ENCODE measurements at places on chromosomes 5 and 9. TPM values are rescaled to one million over a fixed set of nuclear protein-coding genes. Genes with fewer than 3 reads are reported as not detected.
A peak's percentile ranks its signal among the peaks of the same experiment; 100 is the strongest.

GRCh38 chr9:82991671-82992070 is 71.3 kb downstream of the RASEF start:
- DNase-seq: no peak

DNA sequence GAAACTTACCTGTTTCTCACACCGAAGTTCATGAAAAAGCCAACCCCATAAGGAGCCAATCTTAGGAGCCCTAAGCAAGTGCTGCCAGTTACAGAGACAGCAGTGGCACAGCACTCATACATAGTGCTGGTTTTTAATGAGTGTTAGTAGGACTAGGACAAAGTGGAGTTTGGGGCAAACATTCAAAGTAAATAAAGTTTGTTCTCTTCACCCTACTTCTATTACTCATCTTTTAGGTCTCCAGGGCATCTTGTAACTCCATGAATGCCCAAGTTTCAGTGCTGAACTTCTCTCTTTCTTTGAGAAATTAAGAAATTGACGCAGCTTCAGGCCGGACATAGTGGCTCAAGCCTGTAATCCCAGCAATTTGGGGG is 584.7 kb downstream of the EBF1 start:
- DNase-seq: no peak

GRCh38 chr5:142544071-142544753 is 141.7 kb downstream of the FGF1 start:
- DNase-seq: no peak

- DNase-seq: no peak
Observed at GRCh38 chr5:108369167-108369566, 12.7 kb downstream of the FBXL17 start.

DNA sequence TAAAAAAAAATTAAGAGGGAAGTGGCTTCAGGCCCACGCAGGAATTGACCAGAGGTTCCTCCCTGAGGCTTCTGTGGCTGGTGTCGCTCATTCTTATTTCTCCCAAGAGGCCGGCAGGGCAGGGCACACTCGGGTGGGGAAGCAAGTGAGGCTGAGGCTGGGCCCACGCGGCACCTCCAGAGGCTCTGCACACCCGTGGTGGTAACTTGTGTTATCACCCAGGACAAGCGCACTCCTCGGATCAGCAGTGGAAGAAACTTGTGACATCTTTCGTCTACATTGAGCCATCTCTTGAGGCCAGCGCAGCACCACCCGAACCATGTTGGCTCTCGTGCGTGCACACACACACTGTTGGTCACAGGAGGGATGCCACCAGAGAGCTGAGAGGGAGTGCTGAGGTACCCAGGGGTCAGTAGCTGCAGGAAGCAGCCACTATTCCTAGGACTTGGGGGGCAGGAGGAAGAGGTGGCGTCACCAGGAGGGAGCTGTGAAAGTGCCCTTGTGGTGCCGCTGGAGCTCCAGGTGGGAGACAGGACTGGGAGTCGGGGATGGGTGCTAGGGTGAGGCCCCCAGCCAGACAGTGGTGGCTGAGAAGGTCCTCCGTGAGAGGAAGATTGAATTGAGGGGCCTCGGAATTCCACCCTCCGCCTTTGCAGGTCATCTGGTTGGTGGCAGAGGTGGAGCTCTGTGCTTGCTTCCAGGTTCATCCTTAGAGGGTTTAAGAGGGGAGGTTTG is 6.4 kb downstream of the NDUFS6 start:
- no peak for DNase-seq

DNA sequence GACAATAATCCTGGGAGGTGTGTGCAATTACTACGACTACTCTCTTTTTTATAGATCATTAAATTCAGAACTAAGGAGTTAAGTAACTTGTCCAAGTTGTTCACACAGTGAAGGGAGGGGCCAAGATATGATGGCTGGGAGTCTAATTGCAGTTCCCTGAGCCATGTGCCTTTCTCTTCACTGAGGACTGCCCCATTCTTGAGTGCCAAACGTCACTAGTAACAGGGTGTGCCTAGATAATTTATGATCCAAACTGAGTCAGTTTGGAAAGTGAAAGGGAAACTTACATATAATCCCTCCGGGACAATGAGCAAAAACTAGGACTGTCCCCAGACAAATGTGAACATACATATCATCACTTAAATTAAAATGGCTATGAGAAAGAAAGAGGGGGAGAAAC is 20.2 kb downstream of the IL7R start:
- no peak for DNase-seq

DNA sequence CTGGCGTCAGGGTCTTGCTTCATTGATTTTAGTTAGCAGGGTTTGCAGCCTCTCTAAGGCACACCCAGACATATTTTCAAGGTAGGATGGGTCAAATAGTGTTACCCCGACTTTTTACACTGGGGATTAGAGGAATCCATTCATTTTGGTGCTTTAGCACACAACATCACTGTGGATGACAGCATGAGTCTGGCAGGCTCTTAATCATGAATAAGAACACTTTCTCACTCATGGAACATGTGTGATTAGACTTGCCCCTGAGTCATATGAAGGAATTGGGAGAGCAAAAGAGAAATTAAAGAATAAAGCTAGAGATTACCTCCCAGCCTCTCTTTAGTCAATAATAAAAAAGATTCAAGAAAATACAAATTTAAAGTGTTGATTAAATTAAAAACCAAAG is 175.6 kb downstream of the SEMA5A start:
- DNase-seq: no peak

GRCh38 chr5:42930934-42931333 is 109.2 kb downstream of the ANXA2R start:
- DNase-seq: no peak

DNA sequence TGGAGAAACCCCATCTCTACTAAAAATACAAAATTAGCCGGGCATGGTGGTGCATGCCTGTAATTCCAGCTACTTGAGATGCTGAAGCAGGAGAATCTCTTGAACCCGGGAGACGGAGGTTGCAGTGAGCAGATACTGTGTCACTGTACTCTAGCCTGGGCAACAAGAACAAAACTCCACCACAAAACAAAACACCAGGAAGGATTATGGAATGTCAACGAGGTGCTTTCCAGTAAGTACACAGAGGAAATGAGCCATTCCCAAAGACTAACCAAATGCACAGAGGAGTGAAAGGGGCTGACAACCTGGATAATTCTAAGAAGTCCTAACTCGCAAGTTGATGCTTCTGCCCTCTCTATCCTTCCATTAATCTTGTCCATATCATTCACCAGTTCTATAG is 126.1 kb upstream of the RETREG1 start:
- DNase-seq: no peak

- no peak for DNase-seq
Observed at GRCh38 chr5:172572440-172572839, 68.6 kb upstream of the NEURL1B start.

DNA sequence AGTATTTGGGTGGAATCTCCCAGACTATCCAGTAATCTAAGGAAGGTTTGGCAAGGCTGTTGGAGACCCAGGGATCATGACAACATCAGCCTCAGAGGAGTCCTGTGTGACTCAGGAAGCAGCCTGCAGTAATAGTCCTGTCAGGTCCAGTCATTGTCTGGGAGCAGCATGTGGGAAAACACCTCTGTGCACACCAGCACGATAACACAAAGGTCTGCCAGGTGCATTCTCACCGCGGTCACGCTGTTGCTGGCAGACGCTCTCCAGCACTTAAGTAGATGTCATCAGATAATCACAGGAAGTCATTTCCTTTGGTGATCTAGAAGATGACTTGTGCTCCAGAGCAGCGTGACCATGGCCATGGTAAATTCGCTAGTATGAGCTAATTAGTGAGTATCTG is 99.2 kb upstream of the IQGAP2 start:
- peak; percentile 10 for DNase-seq

DNA sequence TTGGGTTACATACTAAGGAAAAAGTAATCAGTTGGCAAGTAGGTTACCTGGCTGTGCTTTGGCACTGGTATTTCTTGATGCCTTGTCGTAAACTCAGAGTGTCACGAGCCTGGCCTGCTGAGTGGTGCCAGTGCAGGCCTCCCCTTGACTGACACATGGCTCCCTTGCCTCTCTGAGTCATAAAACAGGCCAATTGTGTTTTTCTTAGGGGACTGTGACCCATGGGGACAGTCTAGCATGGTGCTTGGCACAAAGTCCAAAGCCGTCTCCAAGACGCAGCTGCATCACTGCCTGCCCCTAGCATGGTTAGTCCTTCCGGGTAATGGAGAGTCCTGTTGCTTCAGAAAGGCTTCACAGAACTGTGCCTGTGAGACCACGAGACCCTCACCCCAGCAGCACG is 132.5 kb downstream of the MVB12B start:
- DNase-seq: no peak

DNA sequence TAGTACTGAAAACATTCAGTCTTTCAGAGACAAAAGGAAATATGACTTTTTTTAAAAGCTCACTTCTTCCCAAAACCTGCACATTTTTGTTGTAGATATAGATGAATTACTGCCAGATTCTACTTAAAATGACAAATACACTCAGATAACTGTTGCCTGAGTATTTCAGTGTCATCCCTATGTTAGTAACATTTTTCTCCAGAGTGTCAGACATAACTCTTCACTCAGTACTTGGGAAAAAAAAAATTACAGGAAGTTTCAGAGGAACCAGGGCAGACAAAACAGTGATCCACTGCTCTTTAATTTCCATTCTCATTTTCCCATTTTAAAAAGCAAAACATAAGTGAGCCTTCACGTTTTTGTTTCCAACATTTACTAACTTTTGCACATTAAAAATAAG is 79.3 kb upstream of the ITGA1 start:
- no peak for DNase-seq

- no peak for DNase-seq
Observed at GRCh38 chr5:179438011-179438441, 92.8 kb upstream of the ADAMTS2 start.

GRCh38 chr5:38463634-38464521 is 92.6 kb downstream of the LIFR start:
- DNase-seq: no peak

GRCh38 chr5:23089286-23089685 is 236.1 kb upstream of the CDH12 start:
- DNase-seq: no peak

DNA sequence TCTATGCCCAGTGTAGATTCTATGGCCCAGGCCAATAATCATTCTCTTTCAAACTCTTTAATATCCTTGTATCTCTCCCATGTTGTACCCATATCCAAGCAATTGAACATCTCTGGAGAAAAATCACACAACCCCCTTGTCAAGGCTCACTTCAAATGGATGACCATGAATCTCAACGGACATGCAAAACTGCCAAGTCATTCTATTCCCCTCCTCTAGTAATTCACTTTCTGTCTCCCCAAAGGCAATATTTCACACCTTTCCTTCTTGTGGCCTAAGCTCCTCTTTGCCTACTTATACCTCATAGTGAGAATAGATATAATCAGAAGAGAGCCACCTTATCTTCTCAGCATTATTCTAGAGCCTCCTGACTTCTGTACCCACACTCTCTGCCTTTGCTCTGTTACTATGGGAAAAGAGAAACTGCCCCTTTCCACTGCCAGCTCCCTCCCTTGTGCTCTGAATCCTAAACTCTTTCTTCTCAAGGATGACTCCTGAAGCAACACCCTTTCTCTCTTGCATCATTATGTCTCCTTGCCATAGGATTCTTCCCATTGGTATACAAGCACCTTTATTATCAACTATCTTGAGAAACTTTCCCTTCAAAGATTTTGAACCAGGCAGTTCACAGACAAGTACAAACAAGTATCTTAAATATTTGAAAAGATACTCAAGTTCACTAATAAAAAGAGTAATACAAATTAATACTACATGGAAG is 66.1 kb downstream of the RPS23 start:
- no peak for DNase-seq

DNA sequence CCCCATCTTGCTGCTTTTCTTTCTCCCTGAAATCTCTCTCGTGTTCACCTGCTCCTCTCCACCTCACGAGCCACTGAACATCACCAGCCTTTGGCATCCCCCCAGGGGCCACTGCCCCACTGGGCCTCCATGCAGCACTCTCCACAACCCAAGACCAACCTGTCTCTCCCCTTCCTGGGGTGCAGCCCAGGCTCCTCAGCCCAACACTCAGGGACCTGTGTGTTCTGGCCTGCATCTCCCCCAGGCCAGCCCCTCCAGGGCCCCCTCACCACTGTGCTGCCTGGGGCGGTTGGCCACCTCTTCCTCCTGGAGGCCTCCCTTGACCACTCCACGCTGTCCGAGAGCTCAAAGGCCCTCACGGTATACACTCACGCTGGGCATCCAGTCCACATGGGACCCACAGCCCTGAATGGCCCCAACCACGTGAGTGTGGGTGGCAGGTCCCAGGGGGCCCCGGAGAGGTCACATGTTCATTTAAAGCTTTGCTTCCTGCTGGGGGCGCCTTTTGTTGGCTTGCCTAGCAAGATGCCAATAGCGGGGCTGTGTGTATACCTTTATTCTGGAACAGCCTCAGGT is 453 bp upstream of the DOK3 start:
- DNase-seq: no peak

GRCh38 chr5:2896371-2897275 is 145.1 kb upstream of the IRX2 start:
- no peak for DNase-seq

DNA sequence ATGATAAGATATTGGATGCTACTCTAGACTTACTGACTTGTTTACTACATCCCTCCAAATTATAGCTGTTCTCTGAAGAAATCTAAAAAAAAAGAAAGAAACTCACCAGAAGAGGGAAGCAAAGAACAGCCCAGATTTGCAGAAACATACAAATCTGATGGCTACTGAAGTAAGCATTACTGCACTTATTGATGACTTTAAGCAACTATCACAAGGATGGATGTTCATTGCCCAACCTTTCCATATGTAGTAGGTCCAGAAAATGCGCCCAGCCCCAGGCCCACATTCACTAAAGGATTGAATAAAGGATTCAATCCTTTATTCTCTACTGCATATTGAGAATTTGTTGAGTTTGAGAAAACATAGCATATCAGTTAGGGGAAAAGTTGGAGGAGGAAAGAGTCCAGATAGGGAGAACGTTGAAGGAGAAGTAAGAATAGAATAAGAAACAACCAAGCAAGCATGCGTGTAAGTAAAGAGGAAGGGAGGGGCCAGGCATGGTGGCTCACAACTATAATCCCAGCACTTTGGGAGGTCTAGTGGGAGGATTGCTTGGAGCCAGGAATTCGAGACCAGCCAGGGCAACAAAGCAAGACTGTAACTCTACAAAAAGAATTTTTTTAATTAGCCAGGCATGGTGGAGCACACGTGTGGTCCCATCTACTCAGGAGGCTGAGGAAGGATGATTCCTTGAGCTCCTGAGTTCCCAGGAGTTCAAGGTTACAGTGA is 33.8 kb upstream of the DTWD2 start:
- DNase-seq: no peak

The OR1Q1 gene
- not detected for total RNA-seq

The TIMD4 gene
- 0.52 TPM for total RNA-seq

The BRD8 gene
- total RNA-seq: 30.4 TPM

The REEP2 gene
- total RNA-seq: 1.7 TPM
